ENCODE measurements at places on chromosomes 5 and 9. TPM values are rescaled to one million over a fixed set of nuclear protein-coding genes. Genes with fewer than 3 reads are reported as not detected.

- DNase-seq, result no peak
These were observed 73.6 kb downstream of the ZNF474 start for GRCh38 chr5:122202952-122203351.

- DNase-seq, result no peak
These were observed 983 bp downstream of the RCL1 start for GRCh38 chr9:4793459-4794395.

GRCh38 chr5:39167141-39167971 is 52.0 kb downstream of the FYB1 start:
- DNase-seq, result no peak

DNA sequence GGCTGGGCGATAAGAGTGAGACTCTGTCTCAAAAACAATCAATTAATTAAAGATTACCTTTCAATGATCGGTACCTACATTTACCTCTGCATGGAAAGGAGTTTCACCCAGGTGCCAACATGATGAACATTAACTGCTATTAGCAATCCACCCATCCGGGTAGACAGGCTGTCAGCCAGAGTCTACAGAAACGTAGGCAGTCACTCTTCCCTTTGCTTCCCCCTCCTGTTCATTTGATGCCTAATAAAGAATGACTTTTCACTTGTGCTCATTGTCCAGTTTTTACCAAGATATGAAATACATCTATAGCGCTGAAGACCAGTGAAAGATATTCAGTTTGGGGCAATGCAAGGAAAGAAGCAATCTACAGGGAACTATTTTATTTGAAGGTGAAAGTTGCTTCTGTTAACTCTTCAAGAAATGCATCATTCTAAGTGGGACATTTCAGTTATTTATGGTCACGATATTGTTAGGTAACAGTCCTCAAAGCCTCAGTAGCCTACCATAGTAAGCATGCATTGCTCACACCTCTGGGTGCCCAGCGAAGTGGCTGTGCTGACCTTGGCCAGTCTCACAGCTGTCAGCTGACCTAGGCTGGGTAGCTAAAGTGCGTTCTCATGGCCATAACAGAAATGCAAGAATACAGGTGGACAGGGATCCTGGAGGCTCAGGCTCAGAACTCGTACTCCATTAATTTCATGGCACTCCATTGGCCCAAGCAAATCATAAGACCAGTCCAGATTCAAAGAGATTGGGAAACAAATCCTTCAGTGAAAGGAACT is 87.2 kb upstream of the DMRT1 start:
- no peak for DNase-seq

DNA sequence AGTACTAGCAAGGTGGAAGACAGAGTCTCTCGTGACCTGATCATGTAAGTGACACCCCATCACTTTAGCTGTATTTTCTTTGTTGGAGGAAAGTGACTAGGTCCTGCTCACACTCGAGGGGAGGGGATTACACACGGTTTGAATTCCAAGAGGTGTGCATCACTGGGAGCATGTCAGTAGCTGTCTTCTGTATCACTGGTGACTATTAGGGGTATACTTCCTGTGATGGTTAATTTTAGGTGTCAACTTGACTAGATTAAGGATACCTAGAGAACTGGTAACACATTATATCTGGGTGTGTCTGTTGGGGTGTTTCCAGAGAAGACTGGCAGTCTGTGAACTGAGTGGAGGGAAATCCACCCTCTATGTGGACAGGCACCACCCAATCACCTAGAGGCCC is 22.5 kb downstream of the FOXD1 start:
- DNase-seq, result no peak

- no peak for DNase-seq
These were observed 13.5 kb upstream of the NIPAL4 start for GRCh38 chr5:157446412-157446935.

GRCh38 chr5:170297589-170298462 is at the start of gene LCP2:
LCP2 (minus strand) TSS chr5:170297777; CDS start chr5:170297611, 166 bp downstream.
- DNase-seq, result peak; percentile 54

- DNase-seq, result no peak
These were observed 263.2 kb downstream of the GAS1 start for GRCh38 chr9:86684148-86684547.

DNA sequence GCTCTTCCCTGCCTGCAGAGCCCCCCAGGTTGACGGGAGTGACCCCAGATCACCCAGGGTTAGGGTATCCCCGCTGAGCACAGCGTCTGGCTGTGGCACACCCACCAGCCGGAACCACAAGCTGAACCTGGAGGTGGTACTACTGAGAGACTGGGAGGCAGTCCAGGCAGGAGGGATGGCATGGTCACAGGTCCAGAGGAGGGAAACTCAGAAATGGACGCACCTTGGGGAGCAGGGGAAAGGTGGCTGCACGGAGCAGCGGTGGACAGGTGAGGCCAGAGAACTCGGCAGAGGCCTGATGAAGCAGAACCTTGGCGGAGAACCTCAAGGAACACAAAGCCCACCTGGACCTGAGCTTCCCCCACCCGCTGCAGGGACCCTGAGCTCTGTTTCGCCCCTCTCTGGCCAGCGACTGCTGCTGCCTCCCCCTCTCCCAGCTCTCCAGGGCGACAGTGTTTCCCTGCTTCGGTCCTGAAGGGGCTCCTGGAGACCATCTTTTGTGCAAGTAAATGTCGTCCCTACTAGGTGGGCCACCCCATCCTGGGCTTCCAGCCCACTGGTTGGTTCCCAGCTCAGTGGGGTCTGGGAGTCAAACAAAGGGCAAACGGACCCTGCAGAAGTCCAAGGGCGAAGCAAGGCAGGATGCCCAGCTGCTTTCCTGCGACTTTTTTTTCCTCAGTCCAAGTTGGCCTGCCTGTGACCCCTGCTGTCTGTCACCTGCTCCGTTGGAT is 845 bp downstream of the ADGRD2 start:
- no peak for DNase-seq

- DNase-seq, result no peak
These were observed 265.2 kb downstream of the GADD45G start for GRCh38 chr9:89869793-89870580.

- DNase-seq, result no peak
These were observed 152.7 kb upstream of the POC5 start for GRCh38 chr5:75869891-75870290.

GRCh38 chr5:65672796-65673195 is 48.0 kb downstream of the SHLD3 start:
- DNase-seq, result no peak

- no peak for DNase-seq
These were observed 12.2 kb upstream of the CYSTM1 start for GRCh38 chr5:140162781-140163180.

GRCh38 chr5:152379331-152379730 is 25.7 kb downstream of the NMUR2 start:
- no peak for DNase-seq

Gene PCDHA9
- not detected for polyA plus RNA-seq

Gene RNF224
- not detected for polyA plus RNA-seq

Gene UAP1L1
- polyA plus RNA-seq, result 29.1 TPM

Gene ADRA1B
- not detected for polyA plus RNA-seq

Gene PCDHA1
- polyA plus RNA-seq, result not detected

Gene ADAMTSL1
- polyA plus RNA-seq, result not detected

Gene FLT4
- polyA plus RNA-seq, result 0.61 TPM
